ENCODE measurements at places on chromosomes 11 and 22.

- DNase-seq: no peak
Observed at GRCh38 chr11:125055107-125055715, 7.9 kb upstream of the SLC37A2 start.

DNA sequence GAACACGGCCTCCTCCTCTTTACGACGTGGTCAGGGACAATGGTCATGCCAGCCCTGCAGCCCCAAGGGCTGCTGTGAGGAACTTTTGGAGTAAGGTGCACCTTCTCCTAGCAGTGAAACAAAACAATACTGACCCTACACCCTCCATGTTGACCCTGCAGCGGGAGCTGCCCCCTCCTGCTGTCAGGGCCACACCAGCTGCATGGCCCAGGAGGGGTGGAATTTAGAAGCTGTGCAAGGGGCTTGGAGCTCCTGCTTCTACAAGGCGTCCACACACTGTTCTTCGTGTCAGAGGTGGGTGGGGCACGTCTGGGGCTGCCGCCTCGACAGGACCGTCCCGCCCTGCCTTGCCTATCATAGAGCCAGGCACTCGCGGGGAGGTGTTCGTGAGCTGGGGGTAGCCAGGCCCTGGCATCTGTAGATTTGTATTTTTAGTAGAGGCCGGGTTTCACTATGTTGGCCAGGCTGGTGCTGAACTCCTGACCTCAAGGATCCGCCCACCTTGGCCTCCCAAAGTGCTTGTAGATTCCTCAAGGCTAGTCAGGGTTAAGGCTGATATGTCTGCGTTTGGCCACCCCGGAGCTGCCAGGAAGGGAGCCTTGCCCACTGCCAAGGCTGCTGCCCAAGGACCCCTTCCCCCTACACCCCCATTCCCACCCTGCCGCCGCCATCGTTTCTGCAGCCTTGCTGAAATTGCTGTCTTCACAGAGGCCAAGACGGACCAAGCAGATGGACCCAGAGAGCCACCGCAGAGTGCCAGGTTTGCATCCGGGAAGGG lies 15.9 kb downstream of the INCENP start:
- DNase-seq: no peak

DNA sequence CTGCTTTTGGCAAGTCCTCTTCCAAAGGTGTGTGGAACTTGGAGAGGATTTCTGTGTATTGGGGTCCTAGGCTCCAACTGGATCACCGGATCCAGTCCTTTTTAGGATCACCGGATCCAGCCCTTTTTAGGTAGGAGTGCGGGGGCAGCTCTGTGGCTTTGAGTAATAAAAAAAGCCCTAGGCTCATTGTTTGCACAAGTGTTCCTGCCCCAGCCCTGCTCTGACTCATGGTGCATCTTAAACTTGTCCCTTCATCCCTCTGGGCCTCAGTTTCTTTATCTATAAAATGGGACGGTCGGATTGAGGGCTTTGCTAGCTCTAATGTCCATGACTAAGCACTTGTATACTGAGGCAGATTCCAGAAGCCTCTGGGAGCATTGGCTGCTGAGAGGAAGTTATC lies 22.7 kb upstream of the CD44 start:
- no peak for DNase-seq

DNA sequence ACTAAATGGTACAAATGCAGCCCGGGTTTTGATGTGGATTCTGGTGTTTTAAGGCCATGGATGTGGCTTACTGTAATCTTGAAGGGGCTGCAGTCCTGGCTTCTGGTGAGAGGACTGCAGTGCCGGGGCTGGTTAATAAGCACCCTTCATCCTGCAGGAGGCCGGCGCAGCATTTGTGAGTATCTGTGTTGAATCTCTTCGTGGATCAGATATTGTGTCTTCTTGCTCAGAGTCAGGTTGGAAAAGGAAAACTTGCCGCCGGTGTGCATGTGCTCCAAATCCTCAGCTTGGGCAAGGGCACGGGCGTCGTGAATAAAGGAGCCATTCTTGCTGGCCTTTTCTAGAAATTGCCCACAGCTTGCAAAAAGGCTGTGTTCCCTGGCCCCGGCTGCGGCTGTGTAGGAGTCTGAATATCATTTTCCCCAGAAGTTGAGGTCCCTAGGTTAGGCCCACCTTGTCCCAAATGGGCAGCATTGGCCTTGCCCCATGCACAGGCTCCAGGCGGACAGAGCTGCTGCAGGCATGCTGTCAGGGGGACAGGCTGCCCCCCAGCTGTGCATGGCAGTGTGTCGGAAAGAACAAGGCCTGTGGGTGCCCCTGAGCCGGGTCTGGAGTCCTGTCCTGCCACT lies 28.9 kb upstream of the PARVB start:
- no peak for DNase-seq

- peak; percentile 24 for DNase-seq
Observed at GRCh38 chr11:115674176-115674936, 170.1 kb upstream of the CADM1 start.

DNA sequence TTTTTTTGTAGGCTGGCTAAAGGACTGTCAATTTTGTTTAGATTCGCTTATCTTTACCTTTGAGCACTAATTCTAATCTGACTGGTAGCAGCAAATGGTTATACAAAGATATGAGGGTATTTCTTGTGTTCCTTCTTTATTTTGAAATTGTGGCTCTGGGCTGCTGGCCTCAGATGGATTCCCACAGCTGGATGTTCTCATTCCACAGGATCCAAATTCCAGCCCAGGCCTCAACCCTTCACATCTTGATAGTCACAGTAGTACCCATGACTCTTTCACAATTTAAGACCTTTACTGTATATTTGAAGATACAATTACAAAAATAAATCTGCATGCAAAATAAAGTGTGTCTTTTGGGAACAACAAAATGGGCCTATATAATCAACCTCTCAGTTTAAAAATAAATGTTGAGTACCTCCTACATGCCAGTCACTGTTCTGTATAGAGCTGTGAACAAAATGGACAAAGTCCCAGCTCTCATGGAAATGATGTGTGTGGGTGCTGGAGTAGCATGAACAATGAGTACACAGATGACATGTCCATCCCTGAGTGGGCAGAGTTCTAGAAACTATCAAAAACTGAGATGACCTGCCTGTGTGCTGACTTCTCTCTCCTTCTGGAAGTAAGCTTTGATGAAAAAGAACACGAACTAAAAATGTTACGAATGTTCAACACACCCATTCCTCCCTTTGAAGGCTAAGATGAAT lies 51.7 kb upstream of the FBXO3 start:
- no peak for DNase-seq

GRCh38 chr11:62724171-62724570 lies 3.1 kb downstream of the HNRNPUL2 start:
- DNase-seq: no peak

Measured in AG09309 (cell line).